Immature natural killer cell (primary cell): ENCODE measurements at places on chromosomes 3 and 15.

DNA sequence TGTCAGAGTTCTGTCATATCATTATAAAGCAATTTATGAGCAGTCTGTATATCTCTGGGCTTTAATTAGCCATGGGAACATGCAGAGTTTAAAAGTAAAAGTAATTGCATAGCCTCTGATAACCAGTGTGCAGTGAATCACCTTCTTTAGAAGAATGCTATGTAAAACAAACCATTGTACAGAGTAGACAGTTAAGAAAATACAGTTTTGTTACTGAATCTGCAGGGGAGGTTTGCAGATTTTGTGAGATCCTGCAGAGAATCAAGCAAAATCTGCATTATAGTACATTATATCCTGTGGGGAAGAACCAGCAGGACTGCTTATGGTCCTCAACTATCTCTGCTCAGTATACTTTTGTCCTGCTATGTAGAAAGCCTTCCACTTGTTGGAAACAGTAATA, 396.2 kb upstream of the NAALADL2 start:
- DNase-seq: no peak

DNA sequence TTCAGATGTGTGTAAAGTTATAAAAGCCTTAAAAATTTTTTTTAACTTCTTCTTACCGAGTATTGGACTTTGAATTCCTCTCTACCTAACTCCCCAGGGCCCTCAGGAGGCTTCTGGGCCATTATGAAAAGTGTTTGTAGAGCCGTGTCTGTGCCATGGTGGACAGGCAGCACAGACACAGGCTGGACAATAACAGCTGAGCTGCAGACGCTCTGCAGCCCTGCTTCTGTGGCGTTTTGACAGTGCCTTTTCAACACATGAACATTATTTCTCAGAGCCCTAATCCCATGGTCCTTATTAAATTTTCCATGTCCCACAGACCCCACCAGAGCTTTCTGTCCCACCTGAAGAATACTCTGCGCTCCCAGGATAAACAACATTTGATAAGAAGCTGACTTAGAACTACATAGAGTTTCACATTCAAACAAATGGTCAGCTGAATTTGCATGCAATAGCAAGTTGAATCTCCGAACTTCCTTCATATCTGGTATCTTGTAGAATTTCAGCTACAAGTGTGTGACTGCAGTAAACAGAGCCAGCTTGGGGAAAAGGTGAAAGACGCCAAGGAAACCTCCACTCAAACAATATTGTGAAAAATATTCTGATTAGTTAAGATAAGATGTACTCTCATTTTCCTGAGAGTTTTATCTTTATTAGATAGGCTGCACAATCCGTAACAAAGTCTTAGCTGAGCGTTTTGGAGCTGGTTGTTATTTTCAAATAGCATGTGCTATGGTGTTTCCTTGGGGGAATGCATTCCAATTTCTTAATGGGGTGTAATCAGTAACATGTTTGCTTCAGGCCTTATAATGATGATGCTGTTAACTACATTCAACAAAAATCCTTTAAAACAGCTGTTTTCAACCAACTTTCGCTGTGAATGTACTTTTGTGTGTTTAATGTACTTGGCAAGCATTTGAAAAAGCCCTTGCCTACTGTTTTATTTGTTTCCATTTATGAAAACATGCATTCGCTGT, 378.2 kb downstream of the MECOM start:
- DNase-seq: no peak

DNA sequence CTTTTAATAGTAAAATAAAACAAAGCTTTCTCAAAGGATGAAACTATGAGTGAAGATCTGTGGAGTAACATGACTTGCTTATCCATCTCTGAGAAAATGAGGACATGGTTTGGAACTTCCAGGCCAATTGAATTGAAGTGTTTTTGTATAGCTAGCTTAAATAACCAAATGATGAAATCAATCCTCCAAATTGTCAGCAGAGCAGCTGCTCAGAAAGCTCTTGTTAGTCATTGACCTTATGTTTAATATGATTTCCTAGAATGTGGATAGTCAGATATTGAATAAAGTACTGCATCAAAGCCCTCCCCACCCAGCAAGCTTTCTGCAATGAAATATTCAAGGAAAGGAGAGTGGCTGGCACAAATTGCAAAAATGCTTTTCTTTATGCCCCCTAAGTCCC, 437.2 kb downstream of the MFSD1 start:
- no peak for DNase-seq

- DNase-seq: no peak
Measured at GRCh38 chr3:46489875-46490274, 7.9 kb upstream of the RTP3 start.

- DNase-seq: no peak
Measured at GRCh38 chr3:56415652-56416051, 52.6 kb downstream of the ERC2 start.

GRCh38 chr3:136141291-136141785, 54.8 kb downstream of the MSL2 start:
- no peak for DNase-seq

DNA sequence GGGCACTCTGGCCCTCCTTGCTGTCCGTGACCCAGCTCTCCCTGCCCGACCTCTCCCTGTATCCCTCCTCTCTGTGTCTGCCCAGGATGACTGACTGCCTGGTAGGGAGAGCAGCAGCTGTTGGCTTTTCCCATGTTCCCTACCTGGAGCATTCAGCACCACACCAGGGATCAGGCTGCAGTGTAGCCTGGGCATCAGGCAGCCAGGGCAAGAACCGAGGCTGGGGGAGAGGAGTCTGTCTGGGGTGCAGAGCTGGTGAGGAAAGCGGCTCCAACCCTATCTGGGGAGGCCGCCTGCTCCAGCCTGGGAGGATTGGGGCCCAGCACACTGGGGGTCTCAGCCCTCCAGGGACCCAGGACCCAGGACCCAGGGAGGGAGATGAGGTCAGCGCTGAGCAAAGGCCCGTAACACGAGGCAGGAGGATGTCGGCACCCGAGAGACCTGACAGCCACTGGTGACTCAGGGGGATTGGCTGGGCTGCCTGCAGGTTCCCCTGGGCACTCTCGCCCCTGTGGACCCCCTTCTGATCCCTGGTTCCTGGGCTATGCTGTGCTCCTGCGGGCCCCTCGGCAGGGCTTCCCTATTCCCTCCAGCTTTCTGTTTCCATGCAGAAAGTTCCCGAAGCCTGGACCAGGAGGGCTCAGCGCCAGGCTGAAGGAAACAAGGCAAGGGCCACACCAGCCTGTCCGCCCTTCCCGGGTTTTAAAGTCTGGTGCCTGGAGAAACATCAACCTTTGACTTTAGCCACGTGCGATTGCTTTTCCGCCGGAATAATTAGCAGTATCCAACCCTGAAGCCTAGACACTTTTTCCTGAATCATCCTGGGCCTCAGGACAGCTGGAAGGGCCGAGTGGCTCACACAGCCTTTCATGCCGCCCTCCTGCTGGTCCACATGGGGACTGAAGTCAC, 128.2 kb upstream of the MEF2A start:
- no peak for DNase-seq

DNA sequence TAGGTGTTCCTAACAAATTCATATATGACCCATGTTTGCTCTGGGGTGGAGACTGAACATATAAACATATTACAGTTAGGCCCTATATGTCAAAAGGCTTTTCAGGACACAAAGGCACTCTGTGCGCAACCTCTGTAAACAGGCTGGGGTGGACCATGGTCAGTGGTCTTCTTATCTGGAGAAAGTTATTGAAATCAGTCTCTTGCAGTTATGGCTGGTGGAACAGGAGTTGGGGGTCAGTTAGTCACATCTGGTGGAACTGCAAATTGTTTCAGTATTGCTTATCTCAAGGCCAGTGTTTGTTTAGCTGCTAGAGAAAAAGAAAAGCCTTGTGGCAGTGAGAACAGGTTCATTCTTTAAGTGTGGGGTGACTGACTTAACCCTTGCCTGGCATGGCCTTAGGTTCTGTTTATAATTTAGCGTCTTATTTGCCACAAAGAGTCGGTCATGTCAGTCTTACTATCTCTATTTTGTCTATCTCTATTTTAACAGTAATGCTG, 5.9 kb upstream of the GP9 start:
- DNase-seq: no peak

- DNase-seq: no peak
Measured at GRCh38 chr3:107892955-107893624, 197.7 kb downstream of the CD47 start.

GRCh38 chr3:47868306-47868705, 65.4 kb downstream of the DHX30 start:
- DNase-seq: no peak

DNA sequence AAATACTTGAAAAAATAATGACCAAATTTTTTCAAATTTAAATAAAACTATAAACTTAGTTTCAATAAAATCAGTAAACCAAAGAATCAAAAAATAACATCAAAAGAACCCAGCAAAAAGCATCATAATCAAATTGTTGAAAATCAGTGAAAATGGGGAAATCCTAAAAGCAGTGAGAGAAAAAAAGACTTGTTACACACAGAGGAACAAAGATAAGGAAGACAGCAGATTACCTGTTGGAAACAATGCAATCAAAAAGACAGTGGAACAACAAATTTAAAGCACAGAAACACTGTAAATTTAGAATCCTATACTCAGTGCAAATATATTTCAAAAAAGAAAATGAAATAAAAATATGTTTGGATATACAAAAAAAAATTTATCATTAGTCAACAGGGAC, 156.2 kb upstream of the LMCD1 start:
- no peak for DNase-seq

- no peak for DNase-seq
Measured at GRCh38 chr3:73637042-73637441, 12.3 kb upstream of the PDZRN3 start.

GRCh38 chr3:45067486-45067885, 41.4 kb downstream of the CLEC3B start:
- no peak for DNase-seq

GRCh38 chr15:70234256-70234905, 136.7 kb upstream of the TLE3 start:
- no peak for DNase-seq

- no peak for DNase-seq
Measured at GRCh38 chr15:99099661-99100060, 5.2 kb upstream of the SYNM start.

- DNase-seq: no peak
Measured at GRCh38 chr3:167615030-167615429, 38.7 kb downstream of the WDR49 start.

DNA sequence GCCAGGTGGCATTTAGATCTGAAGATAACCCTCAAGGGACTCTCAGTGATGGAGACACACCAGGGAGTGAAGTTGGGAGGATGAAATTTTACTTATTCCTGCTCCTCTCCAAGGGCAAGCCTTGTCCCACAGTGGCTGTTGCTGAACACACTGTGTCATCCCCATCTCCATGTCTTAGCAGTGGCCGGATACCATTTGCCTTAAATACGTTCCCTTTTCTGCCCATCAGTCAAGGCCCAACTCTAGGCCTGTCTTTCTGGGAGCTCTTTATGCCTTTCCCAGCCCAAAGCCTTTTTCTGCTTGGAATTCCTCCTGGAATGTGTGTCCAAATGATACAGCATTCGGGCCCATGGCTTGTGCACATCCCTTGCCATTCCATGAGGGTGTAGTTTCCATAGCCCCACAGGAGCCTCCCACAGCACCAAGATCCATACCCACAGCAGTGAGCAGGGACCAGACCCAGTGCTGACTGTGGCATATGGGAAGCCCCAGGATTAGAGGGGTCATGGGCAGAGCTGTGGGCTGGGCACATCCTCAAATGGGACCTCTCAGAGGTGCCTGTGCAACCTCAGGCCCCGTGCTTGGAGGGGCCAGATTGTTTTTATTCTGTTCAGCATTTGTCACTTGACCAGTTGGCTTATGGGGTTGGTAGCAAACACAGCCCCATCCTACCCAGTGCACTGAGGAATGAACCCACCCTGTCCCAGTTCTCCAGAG, 63.7 kb upstream of the PRR23C start:
- DNase-seq: no peak

- no peak for DNase-seq
Measured at GRCh38 chr15:40281057-40281800, 1.6 kb downstream of the ANKRD63 start.

GRCh38 chr15:45123397-45123796, 6.3 kb downstream of the DUOXA1 start:
- no peak for DNase-seq

DNA sequence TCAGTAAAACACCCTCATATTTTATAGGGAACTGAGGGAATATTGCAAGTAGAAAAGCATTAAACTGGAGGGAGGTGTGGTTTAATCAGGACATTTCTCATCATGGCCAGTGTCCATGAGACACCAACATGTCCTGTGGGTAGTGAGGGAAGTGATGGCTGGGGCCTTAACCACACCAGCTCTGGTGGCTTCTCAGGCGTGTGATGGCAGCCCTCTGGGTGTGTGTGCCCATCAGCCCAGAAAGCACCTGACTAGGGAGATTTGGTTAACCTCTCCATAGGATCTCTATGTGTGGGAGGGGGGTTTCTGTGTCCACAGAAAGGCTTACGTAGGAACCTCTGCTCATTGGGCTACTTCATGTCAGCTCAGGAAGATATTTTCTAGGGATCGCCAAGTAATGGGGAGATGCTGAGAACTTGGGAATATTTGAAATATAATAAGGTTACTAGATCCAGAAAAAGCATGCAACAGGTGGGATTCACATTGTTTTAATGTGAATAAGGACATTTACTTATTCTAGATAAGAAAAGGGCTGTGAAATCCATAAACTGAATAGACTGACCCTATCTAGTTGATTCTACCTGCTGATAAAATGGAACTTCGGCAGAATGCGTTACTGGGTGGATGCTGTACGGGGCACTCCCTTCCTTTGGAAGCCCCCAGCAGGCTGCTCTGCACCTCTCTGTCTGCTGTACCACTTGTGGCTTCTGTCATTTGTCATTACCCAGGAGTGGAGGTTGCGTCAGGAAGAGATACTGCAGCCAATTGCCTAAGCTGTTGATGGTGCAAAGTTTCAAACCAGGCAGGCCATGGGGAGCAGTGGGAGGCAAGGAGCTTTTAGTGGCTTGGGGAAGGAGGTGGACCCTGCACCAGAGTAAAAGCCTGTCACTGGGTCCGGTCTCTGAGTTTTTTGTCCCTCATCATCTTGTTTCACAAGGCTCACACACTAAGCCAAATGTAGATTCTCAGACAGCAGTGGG, 21.5 kb downstream of the PDHB start:
- DNase-seq: no peak

DNA sequence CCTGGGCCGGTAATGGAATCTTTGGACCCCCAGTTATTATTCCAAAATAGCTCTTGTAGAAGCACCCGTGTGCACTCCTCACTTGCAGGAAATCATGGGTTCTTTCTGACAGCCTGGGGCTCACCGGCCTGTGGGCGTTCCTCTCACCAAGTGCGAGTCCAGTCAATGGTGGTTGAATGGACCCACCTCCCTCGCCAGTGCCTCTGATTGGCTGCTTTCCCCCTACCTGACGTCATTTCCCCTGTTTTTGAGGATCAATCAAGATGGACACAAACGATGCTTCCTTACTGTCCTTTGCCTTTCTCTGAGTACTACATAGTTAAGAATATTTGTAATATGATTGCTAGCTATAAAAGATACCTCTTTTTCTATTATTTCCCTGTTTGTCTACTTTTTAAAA, 18.1 kb downstream of the MOBP start:
- DNase-seq: no peak

- no peak for DNase-seq
Measured at GRCh38 chr3:5473471-5473870, 286.0 kb downstream of the EDEM1 start.

DNA sequence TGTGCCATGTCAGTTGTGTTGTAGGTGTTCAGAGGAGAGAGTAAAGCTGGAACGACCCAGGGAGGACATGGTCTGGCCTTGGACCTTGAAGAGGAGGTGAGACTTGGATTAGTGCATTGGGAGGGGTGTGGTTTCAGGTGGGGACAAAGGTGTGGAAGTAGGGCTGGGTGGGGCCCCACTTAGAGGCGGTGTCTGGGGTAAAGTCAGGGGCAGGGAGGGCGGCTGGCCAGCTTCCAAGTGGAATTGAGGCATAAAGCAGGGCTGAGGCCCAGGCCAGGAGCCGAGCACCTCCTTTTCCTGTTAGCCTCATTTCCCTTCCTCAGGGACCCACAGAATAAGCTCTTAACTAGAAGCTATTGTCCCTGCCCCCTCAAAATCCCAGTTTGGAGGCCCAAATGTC, 36.2 kb upstream of the FLNB start:
- no peak for DNase-seq
